Spleen (tissue), 13 donors: ENCODE measurements at places on chromosomes 3 and 15.
A peak's percentile ranks its signal among the peaks of the same experiment; 100 is the strongest.

GRCh38 chr15:96349857-96350720 lies 19.6 kb downstream of the NR2F2 start:
- no peak for DNase-seq

DNA sequence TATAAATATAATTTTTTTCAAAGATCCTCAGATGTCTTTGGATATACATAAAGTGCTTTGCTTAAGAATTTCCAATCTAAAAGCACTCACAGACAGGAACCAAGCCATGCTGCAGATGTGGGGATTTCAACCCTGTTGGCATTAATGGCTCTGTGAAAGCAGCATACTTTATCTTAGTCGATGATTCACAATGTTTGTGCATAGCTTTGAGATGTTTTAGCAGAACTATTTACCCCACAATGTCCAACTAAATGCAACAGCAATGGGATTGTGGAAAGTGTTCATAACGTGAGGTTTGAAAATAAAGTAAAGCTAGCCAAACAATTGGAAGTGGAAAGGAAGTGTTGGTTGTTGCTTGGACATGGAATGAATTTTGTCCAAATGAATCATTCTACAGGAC lies 371.4 kb downstream of the SOX2 start:
- DNase-seq: no peak

DNA sequence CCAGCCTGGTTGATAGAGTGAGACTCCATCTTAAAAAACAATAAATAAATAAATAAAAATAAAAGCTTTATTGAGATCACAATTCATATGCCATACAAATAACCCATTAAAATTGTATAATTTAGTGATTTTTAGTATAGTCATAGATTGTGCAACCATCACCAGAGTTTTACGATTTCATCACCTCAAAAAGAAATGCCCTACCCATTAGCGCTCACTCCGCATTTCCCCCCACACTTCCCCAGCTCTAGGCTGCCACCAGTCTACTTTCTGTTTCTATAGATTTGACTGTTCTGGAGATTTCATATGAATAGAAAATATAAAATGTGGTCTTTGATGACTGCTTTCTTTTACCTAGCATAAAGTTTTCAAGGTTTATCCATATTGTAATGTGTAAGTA lies 57.0 kb downstream of the ARHGEF26 start:
- DNase-seq: no peak

- no peak for DNase-seq
These were observed 149.3 kb upstream of the MEF2A start for GRCh38 chr15:99416191-99417188.

DNA sequence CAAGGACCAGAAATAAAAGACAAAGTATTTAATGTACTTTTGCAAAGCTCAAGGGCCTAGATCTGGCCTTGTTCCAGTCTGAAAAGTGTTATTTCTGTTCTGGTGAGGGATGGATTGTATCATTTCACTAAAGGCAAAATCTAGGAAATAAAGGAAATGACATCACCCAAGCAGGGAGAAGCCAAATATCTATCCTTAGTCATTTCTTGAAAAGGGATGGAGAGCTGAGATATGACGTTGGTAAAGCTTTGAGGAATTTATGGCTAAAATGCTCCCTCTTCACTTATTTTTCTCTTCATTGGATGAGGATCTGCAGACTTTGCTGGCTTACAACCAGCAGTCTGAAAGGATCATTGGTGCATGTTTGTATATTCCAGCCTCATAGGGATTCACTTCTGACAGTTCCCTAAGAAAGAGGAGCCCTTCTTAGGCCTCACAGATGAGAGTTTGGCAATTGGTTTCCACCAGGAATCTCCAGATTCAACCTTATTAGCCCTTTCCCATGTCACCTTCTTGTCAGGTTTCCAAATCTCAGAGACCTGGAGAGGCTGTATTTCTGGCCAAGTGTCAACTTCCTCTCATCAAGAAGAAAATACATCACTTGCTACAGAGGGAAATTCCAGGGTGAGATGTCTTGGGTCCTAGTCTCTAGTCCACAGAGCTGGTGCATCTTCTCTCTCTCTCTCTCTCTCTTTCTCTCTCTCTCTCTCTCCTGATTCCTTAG lies 93.7 kb upstream of the BOC start:
- no peak for DNase-seq

DNA sequence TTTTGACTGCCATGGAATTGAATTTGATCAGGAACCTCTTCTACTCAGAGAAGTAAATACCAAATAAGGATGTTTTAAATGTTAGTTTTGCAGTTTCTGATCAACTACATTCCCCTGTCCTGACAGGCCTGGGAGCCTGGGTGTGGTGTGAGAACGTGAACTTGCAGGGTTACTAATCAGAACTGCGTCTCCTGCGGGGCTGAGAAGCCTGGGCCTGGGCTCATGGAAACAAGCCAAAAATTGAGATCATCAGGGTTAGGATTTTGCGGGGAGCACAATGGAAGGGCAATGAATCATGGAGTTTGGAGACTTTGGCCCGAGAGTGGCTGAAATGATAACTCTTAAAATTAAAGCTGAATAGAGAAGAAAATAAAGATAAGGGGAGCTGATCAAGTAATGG lies 47.8 kb upstream of the C3orf70 start:
- no peak for DNase-seq

GRCh38 chr15:76176059-76176458 lies 116.3 kb downstream of the TMEM266 start:
- DNase-seq: no peak

DNA sequence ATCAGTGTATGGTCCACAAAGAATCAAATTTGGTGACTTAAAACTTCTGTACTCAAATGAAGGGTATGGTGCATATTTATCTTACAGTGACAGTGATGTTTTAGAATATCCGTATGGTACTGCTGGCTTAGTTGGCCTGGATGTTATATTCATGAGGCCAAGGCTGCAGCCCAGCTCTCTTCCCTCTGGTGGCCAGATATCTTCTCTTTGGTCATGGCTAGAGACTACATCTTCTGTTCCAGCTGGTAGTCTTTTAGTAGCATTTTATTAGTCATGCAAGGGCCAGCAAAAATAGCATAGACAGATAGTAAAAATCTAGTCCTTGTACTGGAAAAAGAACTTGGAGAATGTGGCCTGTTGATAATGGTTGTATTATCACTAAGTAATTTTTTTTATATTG lies 124.0 kb upstream of the ROPN1 start:
- DNase-seq: no peak

DNA sequence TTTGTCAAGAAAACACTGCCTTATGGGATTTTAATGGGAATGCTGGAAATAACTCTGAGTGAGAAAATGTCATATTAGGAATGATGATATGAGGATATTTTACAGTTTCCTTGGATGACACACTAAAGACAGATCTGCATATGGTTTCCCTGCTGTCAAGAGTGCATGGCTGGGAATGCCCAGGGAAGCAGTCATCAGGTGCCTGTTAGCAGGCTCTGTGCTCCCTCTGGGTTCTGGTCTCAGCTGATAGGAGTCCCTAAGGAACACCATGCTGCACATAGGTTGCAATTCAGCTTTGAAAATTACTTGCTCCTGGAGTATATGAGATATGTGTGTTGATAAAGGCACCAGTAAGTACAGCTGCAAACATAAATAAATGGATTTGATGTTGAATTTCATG lies 1064.6 kb downstream of the TUSC7 start:
- DNase-seq: no peak

- DNase-seq: no peak
These were observed 72.1 kb upstream of the FNDC3B start for GRCh38 chr3:171967137-171967783.

- no peak for DNase-seq
These were observed 12.0 kb downstream of the DNASE1L3 start for GRCh38 chr3:58198804-58199203.

GRCh38 chr3:128875556-128876120 lies 3.8 kb upstream of the ACAD9 start:
- peak; percentile 78 for DNase-seq

DNA sequence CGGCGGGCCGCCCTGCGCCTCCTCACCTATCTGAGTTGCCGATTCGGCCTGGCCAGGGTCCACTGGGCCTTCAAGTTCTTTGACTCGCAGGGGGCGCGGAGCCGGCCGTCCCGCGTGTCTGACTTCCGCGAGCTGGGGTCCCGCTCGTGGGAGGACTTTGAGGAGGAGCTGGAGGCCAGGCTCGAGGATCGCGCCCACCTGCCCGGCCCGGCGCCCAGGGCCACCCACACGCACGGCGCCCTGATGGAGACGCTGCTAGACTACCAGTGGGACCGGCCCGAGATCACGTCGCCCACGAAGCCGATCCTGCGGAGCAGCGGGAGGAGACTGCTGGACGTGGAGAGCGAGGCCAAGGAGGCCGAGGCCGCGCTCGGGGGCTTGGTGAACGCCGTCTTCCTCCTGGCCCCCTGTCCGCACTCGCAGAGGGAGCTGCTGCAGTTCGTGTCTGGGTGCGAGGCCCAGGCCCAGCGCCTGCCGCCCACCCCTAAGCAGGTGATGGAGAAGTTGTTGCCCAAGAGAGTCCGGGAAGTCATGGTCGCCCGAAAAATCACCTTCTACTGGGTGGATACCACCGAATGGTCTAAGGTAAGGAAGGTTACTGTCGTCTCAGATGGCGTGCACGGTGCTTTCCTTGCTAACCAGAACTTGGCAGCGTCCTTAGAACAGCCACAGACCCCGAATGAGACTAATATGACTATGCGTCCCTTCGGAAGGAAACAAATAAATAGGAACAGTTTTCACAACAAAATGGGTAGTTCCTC lies 567 bp downstream of the TICRR start:
- no peak for DNase-seq

- peak; percentile 33 for DNase-seq
These were observed 39.9 kb downstream of the KLF15 start for GRCh38 chr3:126317029-126317996.

- DNase-seq: no peak
These were observed 119.4 kb upstream of the GADL1 start for GRCh38 chr3:31013843-31014242.

GRCh38 chr15:69509131-69509530 lies 56.5 kb downstream of the RPLP1 start:
- DNase-seq: no peak

GRCh38 chr15:72935521-72935920 lies 116.7 kb upstream of the NEO1 start:
- DNase-seq: no peak

- no peak for DNase-seq
These were observed 417.3 kb downstream of the GABRB3 start for GRCh38 chr15:26355472-26356074.

GRCh38 chr3:187295316-187296034 lies 3.9 kb upstream of the MASP1 start:
- DNase-seq: no peak

DNA sequence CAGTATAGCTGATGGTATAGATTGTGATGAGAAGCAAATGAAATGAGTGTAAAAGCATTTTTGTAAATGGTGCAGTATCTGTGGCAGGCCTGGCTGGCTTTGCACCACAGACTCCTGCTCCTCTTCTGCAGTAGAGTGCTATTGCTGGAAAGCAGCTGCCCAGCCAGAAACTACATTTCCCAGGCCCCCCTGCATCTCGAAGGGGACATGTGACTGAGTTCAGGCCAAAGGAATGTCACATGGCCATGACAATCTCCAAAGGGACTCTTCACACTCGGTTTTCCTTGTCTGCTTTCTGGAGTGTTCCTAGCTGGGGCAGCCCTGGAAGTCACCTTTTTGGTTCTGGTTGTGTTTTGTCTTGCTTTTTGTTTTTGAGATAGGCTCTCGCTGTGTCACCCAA lies 277.1 kb downstream of the SUCLG2 start:
- no peak for DNase-seq

GRCh38 chr15:33150971-33151370 lies 43.5 kb downstream of the FMN1 start:
- no peak for DNase-seq

- DNase-seq: no peak
These were observed 523.1 kb downstream of the ROBO2 start for GRCh38 chr3:77563012-77563411.

DNA sequence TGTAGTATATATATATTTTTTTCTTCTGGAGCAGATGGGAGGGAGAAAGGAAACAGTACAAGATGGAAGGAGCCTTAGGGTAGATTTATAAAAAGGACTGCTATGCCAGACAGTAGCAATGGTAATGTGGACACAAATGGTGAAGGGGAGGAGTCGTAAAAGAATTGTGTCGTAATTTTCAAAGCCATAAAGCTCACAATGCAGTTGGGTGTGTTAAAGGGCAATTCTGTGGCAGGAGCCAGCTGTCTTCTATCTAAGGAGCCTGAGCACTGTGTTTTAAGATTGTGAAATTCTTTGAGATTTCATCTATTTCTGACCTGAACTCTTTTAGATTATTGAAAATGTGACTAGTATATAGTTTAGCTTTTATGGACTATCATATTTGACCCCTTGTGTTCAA lies 58.9 kb downstream of the CNOT10 start:
- no peak for DNase-seq

DNA sequence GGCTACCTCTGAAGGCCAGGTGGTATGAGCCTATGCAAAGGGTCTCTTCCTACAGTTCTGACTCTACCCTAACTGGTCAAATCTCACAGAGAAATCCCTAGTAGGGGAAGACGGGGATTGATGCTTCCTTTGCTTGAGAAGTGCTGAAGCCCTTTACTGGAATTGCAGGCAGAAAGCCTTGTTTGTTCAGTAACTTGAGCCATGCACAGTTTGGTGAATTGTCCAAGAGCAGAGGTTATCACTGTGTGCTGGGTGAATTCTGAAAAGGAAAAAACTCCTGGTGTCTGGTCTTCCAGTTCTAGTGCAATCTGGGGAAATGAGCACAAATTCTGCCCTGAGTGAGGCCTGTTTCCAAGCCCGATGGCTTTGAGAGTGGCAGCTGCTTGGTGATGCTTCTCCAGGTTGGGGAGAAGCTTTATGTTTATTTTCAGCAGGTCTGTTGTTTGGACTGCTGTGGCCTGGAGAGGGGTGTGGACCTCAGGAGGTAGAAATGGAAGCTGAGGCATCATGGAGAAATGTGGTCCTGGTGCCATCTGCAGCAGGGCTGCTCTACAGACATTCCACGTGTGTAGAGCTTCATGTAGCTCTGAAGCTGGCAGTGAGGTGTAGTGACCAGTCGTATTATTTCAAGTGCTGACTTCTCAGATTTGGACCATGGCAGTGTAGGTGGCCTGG lies 60.9 kb downstream of the ARNT2 start:
- no peak for DNase-seq

GRCh38 chr15:95288626-95289025 lies 1041.9 kb upstream of the NR2F2 start:
- no peak for DNase-seq

- no peak for DNase-seq
These were observed 137.7 kb downstream of the RAB11A start for GRCh38 chr15:66006986-66007385.

GRCh38 chr15:96355568-96356187 lies 25.2 kb downstream of the NR2F2 start:
- DNase-seq: no peak

DNA sequence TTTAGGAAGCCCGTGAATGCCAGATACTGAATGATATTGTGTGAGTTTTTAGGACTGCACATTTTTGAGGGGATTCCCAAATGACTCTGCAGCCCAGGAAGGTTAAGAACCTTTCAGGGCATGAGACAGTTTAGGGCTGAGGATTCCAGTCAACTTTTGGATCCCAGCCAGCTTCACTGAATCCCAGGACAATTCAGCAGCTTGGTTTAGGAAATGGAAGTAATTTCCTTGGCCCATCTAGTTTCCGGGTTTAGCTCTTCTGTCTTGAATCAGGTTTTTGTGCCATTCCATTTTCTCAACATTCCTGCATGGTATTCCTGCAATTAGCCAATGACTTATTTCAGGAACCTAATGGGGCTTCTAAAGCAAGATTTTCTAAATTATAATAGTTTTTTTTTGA lies 253.9 kb downstream of the LSAMP start:
- DNase-seq: no peak
